RPMI7951 (cell line): ENCODE measurements at places on chromosomes 3 and 15. TPM values are rescaled to one million over a fixed set of nuclear protein-coding genes. Genes with fewer than 3 reads are reported as not detected.
A peak's percentile ranks its signal among the peaks of the same experiment; 100 is the strongest.

DNA sequence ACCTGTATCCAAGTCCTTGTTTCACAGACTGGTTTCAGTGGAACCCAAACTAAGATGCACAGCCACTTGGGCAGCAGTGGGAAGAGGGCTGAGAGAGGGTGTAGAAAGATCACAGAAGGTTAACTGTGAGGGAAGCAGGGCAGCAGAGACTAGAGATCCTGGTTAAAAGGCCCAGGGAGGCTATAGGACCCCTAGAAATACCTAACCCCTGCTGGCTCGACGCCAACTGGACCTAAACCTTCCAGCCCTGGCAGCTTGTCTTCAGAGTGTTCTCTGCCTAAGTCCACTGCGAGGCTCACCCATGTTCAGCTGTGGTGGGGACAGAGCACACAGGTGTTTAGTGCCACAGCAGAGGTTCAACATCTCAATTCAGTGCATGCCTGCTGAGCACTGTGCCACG lies 96.5 kb downstream of the ZNF621 start:
- no peak for DNase-seq

- DNase-seq, result peak; percentile 76
These were observed 74.1 kb downstream of the SENP2 start for GRCh38 chr3:185659942-185660921.

The NPAP1 gene
- total RNA-seq, result not detected in 2 replicates

DNA sequence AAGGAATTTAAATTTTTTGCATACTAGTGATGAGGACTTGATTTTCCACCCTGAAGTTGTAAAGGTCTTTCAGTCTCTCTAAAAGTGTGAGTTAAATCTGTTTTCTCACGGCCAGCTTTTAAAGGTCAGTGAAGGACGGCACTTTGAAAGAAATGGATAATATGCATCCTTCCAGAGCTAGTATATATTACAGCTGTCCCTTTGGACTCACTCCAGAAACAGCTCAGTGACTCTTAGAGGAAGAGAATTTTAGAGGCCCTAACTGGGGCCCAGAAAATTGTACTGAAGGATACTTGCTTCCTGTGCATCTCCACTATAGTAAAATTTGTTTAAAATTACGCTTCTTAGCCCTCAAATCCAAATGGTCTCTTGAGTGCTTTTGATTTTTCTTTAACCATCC lies 41.6 kb downstream of the PIK3CA start:
- peak; percentile 60 for DNase-seq

DNA sequence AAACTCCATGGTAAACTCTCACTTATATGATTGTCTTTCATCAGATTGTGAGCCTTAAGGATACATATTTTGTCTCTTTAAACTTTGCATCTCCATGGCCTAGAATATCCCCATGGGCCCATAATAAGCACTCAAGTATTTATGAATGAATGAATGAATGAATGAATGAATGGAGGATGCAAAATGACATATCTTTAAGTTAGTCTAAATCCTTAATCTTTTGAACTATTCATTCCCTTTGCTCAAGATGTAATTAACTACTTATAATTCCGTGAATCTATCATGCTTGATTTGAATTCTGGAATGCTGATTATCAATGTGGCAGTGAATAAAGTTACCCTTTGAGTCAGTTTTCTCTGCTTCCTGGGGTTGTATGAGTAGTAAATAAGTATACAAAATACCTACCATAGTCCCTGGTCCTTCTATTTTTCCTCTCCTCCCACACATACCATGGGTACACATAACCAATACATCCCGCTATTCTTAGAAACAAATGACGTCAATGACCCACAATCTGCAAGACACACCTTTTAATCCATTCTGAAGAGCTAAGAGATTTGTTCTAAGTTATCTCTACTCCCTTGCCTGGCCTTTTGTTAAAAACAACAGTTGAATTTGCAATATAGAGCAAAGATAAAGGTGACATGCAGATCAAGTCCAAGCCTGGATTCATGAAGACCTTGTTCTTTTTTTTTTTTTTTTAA lies 94.5 kb downstream of the FBN1 start:
- DNase-seq, result no peak

- DNase-seq, result no peak
These were observed 21.1 kb upstream of the CMTM8 start for GRCh38 chr3:32217339-32217738.

GRCh38 chr3:141103503-141103902 lies 52.4 kb downstream of the SPSB4 start:
- DNase-seq, result no peak

GRCh38 chr15:34813446-34814190 lies 18.3 kb upstream of the ACTC1 start:
- DNase-seq, result no peak

DNA sequence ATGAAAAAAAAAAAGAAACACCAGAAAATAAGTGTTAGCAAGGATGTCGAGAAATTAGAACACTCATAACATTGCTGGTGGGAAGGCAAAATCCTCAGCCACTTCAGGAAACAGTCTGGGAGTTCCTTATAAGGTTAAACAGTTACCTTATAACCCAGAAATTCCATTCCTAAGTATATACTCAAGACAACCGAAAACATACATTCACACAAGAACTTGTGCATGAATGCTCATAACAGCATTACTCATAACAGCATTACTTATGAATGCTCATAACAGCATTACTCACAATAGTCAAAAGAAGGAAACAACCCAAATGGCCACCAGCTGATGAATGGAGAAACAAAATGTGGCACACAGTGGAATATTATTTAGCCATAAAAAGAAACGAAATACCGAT lies 34.8 kb upstream of the DCP1A start:
- no peak for DNase-seq

The PROS1 gene
- 4.8 and 6.6 TPM in 2 replicates for total RNA-seq

The SRP14 gene
- 404 and 461 TPM in 2 replicates for total RNA-seq

GRCh38 chr15:40558952-40559742 lies 5.7 kb downstream of the CCDC32 start:
- DNase-seq, result no peak

GRCh38 chr3:31369637-31370379 lies 162.9 kb upstream of the STT3B start:
- DNase-seq, result peak; percentile 37

The SLC2A2 gene
- total RNA-seq, result not detected in 2 replicates

GRCh38 chr3:139522421-139522820 lies 17.1 kb downstream of the RBP1 start:
- DNase-seq, result peak; percentile 15

GRCh38 chr3:115245438-115245837 lies 98.3 kb upstream of the ZBTB20 start:
- peak; percentile 96 for DNase-seq

The ATP10A gene
- not detected in 2 replicates for total RNA-seq

- peak; percentile 93 for DNase-seq
These were observed 64.8 kb downstream of the RFTN1 start for GRCh38 chr3:16448639-16449070.

The FANCD2OS gene
- not detected in 2 replicates for total RNA-seq

The C3orf52 gene
- total RNA-seq, result 6.4 and 7.4 TPM in 2 replicates

- DNase-seq, result no peak
These were observed 282.4 kb upstream of the LRRFIP2 start for GRCh38 chr3:37456781-37457180.

The DNAH12 gene
- 0.49 and 1.6 TPM in 2 replicates for total RNA-seq

DNA sequence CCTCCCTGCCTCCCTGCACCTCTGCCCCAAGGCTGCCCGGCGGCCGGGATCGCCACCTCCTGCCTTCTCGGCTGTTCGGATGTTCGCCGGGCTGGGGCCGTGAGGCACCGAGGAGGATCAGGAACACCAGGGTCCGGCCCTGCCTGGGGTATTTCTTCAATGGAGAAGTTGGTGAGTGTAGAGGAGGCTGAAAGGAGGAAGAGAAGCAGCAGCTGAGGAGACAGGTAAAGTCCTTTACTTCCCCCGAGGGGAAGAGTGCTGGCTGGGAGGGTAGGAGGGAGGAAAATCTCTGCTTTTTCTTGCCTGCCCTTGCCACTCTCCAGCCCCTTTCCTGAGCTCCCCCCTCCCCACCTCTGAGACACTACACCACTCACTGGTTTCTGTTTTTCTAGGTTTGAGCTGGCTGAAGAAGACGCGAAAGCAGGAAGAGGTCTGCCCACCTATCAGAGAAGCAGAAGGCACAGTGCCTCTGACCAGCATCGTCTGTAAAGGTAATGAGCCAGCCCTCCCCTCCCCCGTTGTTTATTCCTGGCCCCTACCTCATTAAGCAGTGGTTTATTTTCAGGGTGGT lies 519 bp downstream of the ASB7 start:
- DNase-seq, result peak; percentile 16

The RBP2 gene
- not detected in 2 replicates for total RNA-seq

DNA sequence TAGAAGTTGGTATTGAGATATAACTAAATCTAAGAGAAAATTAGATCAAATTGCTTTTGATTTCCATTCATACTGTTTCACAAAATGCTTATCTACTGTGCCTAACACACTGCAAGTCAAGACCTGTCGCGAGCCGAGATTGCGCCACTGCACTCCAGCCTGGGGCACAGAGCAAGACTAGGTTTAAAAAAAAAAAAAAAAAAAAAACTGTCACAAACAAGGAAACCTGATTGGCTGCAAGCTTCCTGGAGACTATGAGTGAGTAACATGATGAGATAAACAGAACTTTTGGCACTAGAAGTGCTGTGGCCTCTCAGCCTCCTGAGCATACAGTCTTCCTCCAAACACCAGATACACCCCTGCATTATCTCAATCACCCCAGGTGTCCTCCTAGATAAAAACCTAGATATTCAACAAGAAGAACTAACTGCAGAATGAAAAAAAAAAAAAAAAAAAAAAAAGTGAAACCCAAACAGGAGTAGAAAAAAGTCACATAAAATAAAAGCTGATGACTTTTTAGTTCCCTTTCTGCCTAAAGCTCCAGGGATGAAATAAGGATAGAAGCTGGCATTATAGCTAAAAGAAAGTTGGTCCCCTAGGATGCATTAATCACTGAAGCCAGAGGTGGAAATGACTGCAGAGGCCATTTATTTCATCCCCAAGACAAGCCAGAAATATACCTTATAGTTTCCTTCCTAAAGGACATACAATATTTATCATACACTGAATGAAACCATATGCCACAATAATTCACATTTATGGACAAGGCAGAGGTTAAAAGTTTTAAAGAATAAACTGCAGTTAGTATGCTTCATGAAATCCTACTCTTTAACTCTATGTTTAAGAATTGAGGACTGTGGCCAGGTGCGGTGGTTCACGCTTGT lies 82.4 kb downstream of the P3H2 start:
- DNase-seq, result peak; percentile 91

GRCh38 chr3:126065876-126066275 lies 18.0 kb downstream of the SLC41A3 start:
- DNase-seq, result no peak

The PLSCR5 gene
- total RNA-seq, result not detected in 2 replicates

- DNase-seq, result no peak
These were observed 56.0 kb downstream of the ZNF280D start for GRCh38 chr15:56677271-56677670.

DNA sequence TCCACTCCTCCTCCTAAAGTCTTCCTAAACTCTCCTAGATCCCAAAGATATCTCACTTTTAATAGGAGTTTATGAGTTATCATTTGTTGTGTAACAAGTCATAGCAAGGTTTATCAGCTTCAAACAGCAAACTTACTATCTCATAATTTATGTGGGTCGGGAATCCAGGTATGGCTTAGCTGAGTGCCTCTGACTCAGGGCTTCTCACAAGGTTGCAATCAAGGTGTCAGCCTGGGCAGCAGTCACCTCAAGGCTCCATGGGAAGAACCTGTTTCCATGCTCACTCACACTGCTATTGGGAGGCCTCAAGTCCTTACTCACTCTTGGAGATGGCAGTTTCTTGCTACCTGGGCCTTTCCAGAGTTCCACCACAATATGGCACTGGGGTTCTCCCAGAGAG lies 889.8 kb downstream of the MCTP2 start:
- DNase-seq, result no peak

The FBXL2 gene
- total RNA-seq, result 9.1 and 9.5 TPM in 2 replicates

- DNase-seq, result no peak
These were observed 84.3 kb downstream of the RAP2B start for GRCh38 chr3:153246331-153246730.
